Activated T-cell treated with anti-CD3 and anti-CD28 coated beads, Interleukin-2, amount 50 U/mL, for 1 hour (primary cell): ENCODE measurements at places on chromosomes 11 and 22.

- no peak for DNase-seq
Measured at GRCh38 chr11:28401446-28401845, 293.3 kb downstream of the METTL15 start.

DNA sequence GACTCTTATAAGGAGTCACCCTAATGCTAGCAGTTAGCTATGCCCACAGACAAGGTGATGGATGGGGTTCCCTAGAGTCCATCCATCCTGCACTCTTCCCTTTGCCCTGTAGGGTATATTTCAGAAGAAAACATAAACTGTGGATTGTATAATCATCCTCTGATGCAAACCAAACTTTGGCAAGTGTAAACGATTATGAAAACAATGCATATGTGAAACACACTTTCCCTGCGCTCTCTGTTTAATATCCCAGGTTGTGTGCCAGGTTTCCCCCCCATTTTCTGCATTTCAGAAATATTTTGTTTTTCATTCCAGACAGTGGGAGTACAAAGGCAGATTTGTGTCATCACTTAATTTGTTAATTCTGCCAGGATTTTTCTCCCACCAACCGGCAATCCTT is 110.0 kb downstream of the LDLRAD3 start:
- DNase-seq: no peak

DNA sequence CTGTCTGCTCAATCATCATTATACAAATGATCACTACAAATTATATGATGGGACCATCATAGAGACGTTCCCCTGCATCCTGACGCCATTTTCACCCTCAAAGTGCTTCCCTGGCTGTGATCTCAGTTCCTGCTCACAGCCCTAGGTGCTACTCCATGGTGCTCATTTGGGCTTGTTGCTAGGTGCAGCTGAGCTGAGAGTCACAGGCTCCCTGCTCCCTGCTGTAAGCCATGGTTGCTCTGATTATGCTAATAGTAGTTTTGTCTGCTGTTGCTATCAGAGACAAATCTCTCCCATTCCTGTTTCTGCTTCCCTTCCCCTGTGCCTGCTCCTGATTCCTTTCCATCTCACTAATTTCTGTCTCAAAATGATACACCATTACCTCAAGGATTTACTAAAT is 474.3 kb downstream of the METTL15 start:
- no peak for DNase-seq

- DNase-seq: no peak
Measured at GRCh38 chr11:19938866-19939265, 221.4 kb downstream of the DBX1 start.

DNA sequence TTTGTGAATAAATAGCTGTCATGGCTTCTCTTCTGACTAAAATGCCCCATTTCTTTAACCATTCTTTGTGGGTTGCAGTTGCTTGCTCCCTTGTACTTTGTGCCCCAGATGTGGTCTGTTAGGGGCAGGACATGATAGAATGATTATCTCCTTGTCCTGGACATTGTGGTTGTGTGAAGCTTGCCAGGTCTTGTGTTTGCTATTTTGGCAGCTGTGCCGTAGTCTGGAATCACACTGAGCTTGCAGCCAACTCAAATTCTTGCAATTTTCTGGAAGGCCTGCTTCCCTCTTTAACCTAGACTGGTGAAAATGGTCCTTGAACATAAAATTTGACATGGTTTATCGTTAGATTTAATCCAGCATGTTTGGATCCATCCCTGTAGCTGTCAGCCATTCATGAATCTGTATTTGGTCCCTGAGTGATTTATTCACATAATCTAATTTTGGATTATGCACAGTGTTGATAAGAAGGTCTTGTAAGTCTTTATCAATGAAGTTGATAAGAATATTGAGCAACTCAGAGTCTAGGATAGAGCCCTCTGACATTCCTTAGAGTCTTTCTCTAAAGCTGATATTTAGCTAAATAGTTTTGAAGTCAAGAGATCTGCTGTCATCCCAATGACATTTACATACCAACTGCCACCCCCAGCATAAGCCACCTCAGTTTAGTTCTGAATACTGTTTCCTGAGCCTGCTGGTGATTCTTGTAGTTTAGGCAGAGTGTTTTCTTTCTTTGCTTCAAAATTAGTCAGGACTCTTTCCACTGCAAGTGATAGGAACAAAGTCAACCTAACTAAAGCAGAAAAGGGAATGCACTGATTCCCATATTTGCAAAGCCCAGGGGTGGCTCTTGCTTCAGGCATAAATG is 9.8 kb downstream of the SPON1 start:
- DNase-seq: no peak

DNA sequence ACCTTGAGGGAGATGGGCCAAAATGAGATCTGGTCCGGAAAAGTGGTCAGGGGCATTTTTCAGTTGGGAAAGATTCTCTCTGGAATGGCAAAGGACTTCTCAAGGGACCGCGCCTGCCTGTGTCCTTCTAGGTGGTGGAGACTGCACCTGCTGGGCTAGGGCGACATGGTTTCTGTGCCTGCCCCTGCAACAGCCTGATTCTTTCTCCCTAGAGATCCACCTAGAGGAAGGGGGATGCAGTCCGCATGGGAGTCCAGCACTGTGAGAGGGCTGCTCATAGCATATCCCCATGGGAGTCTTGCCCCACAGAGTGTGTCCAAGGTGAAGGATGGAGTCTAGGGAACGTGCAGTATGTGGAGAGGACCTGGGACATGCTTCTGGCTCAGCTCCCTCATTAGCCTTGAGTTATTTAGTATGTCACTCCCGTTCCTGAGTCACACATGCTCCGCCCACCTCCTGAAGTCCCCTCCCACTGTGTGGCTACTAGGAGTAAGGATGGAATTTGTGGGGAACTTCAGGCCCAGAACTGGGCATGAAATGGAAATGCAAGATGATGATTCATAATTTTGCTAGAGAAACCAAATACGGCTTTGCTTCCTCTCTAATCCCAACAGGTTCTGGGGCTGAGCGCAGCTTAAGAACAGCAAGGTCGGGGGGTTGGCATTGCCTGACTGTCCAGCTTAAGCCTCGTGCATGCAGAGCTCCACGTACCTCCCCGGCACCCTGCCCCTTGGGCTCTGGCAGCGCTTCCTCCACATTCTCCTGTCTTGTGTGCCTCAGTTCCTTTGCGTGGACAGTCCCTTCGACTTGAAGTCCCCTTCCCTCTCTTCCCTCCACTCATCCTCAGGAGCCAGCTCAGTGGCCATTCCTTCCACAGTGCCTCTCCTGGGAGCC is 35.0 kb downstream of the GRIK4 start:
- DNase-seq: no peak

DNA sequence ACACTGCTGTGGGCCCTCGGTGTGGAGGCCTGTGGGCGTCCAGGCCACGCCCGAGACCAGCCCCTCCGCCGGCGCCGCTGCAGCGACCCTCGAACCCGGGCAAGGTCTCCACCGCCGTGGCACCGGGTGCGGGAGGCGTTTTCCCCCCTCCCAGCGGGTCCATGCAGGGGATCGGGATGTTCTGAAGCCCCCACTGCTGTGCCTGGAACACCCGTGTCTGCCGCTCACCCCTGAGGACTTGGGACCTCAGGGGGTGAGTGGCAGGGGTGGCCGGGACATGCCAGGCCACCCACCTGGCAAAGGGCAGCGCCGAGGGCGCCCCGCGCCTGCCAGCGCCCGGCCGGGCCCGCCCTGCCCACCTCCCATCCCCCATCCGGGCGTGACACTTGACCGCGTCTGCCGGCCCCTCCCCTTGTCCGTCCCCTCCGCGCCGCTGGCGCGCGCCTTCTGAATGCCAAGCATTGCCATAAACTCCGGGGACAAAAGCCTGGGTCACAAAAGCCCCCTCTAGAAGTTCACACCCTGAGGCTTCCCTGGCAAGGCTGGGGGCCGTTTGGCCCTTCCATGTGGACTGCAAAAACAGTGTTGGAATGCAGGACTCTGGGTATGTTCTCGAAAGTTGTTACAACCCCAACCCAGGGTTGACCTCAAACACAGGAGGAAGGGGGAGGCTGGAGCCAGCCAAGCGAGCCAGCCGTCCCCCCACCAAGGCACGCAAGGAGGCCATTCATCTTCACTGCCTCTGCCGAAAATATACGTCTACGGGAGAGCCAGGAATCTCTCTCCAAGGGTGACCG is 819 bp upstream of the KCNQ1OT1 start:
- no peak for DNase-seq

DNA sequence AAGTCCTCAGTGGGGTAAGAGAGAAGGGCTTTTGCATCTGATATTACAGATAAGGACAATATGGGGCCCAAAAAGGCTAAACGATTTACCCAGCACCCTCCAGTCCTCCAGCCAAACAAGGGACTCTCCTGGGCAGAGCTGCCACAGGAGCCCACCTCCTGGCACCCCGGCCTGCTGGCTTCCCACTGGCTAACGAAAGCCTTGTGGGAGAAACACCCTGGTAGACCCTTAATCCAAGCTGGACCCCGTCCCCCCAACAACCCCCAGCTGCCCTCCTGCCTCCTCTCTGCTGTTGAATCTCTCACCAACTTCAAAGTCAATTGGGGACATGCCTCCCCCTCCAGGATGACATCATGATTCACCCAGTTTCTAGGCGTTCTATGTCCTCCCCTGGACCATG is 10.8 kb downstream of the C1QTNF6 start:
- DNase-seq: no peak
